Stimulated activated CD4-positive, alpha-beta T cell treated with anti-CD3 and anti-CD28 coated beads, TNF-alpha, amount 100 ng/mL, for 24 hours (primary cell): ENCODE measurements at places on chromosomes 2 and 18.

DNA sequence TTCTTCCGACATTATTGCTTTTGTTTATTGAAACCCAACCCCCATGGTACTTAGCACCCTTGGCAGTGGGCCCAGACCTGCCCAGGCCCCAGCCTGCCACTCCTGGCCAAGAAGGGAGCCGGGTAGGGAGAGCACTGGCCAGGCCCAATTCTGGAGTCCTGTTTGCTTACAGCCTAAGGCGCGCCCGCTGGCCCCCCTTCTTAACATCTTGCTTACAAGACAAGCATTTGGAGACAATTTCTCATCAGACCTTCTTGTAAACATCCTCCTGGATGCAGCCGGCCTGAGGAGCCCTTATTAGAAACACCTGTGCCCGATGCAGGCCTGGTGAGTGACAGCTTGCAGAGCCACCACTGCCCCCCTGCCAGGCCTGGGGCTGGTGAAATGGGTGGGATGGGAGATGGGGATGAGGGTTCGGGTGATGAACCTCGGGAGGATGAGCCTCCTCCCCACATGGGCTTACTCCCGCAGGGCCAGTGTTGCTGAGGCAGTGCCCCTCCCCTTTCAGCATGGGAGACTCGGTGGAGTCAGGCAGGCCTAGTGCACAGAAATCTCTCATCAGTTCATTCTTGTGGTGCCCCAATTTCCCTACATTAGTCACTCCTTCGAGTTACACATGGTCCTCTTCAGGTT lies 217.5 kb downstream of the CYP26B1 start:
- no peak for DNase-seq

- DNase-seq: no peak
These were observed 239.2 kb upstream of the KCNJ3 start for GRCh38 chr2:154459286-154459685.

DNA sequence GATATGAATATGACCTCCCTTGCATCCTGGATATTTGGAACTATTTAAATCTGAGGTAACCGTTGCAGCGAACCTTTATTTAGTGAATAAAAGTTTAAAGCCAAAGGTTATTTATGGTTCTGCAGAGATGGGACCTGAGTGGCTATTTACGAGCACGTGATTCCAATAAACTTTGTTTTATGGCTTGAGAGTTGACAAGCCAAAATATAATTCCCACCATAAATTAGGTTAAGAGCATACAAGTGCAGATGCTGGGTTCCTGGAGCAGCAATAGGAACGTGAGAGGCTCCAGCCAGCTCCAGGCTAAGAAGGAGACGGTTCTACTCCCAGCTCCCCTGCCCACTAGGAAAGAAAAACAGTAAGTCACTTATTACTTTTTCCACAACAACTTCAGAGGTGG lies 5.2 kb upstream of the HOXD4 start:
- no peak for DNase-seq

- no peak for DNase-seq
These were observed 346.3 kb downstream of the DSC3 start for GRCh38 chr18:30696201-30696600.

- no peak for DNase-seq
These were observed 38.4 kb downstream of the HS6ST1 start for GRCh38 chr2:128280158-128280871.

GRCh38 chr2:168694866-168695265 lies 107.6 kb upstream of the NOSTRIN start:
- no peak for DNase-seq

DNA sequence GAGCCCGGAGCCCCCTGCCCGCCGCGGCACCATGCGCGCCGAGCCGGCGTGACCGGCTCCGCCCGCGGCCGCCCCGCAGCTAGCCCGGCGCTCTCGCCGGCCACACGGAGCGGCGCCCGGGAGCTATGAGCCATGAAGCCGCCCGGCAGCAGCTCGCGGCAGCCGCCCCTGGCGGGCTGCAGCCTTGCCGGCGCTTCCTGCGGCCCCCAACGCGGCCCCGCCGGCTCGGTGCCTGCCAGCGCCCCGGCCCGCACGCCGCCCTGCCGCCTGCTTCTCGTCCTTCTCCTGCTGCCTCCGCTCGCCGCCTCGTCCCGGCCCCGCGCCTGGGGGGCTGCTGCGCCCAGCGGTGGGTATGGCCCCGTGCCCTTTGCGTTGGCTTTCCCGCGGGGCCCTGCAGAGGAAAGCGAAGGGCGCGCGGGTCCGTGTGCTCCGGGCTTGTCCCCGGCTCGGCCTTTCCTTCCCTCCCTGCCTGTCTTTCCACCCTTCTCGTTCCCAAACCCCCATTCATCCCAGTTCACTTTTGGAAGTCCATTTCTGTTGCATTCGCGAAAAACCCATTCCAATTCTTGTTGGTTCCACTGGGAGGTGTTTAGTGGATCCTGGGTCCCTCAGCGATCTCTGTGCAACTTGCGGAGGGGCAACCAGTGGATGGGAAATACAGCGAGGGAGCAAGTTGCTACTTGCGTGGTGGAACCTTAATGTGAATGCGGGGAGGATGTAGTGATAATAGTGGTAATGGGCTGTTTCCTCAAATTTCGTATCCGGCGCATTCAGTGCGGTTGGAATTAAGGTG lies 599 bp downstream of the ADAM23 start:
- DNase-seq: peak; percentile 7

- DNase-seq: peak; percentile 12
These were observed 36.4 kb upstream of the ZCCHC2 start for GRCh38 chr18:62486290-62486964.

GRCh38 chr2:240960971-240961876 lies 37.2 kb upstream of the SNED1 start:
- DNase-seq: no peak

DNA sequence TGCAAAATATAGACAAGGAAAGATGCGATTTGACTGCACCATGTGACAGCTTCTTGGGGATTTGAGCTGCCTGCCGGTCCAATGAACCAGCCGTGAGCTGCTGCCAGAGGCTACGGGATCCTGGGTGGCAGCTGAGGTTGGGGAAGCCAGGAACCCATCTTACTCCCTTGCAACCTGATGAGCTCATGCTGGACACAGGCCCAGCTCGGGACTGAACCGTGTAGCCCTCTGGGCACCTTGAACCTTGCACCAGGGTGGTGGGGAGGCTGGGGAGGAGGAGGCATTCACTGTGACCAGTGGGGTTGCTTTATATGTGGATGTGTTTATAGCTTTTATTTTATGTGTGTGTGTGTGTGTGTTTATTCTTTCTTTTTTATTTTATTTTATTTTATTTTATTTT lies 9.1 kb downstream of the ALPI start:
- DNase-seq: no peak

- DNase-seq: no peak
These were observed 725.1 kb downstream of the EPHA4 start for GRCh38 chr2:220847006-220847405.

- DNase-seq: no peak
These were observed 18.0 kb downstream of the DNMT3A start for GRCh38 chr2:25323610-25324189.

GRCh38 chr2:145292166-145292565 lies 772.2 kb upstream of the ZEB2 start:
- no peak for DNase-seq

- DNase-seq: no peak
These were observed 4.7 kb downstream of the NMUR1 start for GRCh38 chr2:231525248-231526163.

DNA sequence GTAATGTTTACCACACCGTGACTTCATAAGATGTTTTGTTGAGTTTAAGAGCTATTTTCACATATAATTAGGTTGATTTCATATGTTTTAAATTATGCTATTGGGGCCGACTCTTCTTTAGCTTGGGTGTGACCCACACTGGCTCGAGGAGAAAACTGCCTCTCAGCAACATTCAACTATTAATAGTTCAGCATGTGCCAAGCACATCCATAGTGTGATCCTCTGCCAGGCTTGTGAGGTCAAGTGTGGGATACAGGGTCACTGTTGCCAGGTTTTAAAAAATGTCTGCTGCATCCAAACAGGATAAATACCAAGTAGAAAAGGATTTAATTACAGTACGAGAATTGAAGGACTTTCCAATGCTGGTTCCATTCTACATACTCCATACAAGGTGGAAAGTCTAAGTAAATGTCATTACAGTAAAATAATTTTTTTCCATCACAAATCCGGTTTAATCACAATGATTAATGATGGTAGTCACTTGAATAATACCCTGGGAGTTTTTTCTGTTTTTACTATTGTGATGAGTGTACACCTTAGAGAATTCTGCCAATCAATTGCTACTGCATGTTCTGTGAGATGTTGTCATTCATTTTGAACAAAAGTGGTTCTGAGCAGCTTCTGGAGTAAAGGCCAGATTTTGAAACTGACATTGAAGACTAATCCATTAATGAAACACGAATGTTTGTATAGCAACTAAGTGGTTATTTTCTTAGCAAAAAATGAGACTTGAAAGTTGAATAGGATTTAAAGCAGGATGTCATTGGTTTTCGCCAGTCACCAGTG lies 84.5 kb downstream of the ABI2 start:
- DNase-seq: no peak

- DNase-seq: no peak
These were observed 120.9 kb downstream of the PTGR3 start for GRCh38 chr18:75088021-75088506.

GRCh38 chr2:39378968-39379367 lies 58.1 kb downstream of the MAP4K3 start:
- DNase-seq: no peak

DNA sequence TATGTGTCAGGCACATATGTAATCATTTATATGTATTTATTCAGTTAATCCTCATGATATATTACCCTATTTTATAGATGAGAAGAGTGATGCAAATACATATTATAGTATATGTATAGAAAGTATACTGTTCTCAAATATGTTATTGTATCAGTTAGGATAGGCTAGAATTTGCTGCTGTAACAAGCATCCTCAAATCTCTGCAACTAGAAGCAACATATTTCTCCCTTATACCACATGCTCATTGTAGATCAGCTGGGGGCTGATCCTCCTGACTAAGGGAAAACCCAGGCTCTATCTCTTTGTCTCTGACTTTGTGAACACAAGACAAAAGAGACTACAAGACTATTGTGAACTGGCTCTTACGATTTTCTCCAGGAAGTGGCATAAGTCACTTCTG lies 24.8 kb upstream of the HS6ST1 start:
- no peak for DNase-seq

- no peak for DNase-seq
These were observed 71.0 kb upstream of the KCTD1 start for GRCh38 chr18:26619350-26619749.

DNA sequence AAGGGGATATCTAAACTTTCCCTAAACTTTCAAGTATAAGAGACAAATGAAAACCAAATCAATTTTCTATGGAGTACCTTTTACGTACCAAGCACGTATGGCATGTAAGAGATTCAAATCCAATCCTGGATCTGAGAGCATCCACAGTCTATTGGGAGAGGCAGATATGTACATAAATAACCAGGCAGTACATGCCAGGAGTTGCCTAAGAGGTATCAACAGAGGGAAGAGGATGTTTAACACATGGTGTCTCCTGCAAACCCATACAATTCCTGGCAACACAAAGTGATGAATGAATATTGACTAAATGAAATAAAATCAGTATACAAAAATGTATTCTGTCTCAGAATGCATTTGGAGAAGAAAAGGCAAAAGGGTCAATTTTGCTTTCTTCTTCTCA lies 116.6 kb downstream of the PIGN start:
- no peak for DNase-seq

- no peak for DNase-seq
These were observed 40.9 kb downstream of the GATA6 start for GRCh38 chr18:22210311-22210754.

GRCh38 chr2:28397043-28397381 lies 4.4 kb downstream of the FOSL2 start:
- DNase-seq: no peak

GRCh38 chr2:103789381-103790095 lies 1027.7 kb downstream of the TMEM182 start:
- no peak for DNase-seq

DNA sequence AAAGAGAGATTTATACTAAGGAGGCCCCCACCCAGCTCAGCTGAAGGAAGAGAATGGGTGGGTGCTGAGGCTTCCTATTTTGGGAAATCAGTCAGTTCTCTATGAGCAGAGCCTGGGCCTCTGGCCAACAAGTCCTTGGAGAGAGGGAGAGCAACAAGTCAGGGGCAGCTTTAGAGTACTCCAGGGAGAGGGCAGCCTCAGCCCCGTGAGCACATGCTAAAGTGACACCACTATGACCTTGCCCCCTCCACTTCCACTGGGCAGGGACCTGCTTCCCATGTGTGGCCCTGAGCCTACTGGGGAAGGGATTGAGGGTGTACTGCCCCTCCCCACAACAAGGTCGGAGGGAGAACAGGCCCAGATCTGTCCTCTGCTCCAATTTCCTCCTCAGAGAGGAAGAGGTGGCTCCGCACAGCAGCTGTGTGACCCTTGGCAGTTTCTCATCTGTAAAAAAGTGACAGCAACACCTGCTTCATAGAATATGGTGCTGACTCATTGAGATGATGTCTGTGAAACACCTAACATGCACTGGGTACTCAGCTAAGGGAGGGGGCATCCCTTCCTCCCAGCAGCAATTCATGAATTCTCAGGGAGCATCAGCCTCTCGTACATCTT lies 72.9 kb downstream of the CLHC1 start:
- no peak for DNase-seq

GRCh38 chr2:38284971-38285370 lies 92.1 kb downstream of the ATL2 start:
- DNase-seq: no peak

DNA sequence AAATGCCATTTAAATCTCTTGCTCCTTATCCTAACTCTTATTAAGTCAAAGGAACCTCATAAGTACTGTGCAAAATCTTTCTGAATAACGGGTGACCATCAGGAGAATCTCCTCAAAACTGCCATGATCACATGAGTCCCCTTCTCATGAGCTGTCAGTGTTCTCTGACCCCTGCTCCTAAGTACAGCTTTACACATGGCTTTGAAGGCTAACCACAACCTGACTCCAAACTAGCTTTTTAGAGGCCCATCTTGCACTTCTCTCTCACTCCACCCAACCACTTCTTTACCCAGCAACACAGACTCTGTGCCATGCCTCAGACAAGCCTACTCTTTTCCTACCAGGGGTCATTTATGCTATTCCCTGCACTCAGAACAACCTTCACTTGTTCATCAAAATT lies 253.8 kb downstream of the GPD2 start:
- no peak for DNase-seq

DNA sequence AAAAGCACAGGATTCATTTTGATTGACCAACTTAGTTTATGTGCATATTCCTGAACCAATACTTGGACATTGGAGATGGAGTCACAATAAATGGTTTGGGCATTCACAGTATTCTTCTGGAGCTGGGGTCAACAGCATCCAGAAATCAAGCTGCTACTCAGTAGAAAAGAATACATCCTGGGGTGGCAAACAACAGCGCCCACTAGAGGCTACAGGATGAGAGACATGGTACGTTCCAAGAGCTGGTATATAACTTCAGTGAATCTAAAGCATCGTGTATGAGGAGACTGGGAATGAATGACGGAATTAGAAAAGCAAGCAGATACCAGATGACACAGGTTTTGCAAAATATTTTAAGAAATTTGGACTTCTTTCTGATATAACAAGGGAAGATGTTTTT lies 142.9 kb upstream of the FIGN start:
- DNase-seq: no peak

GRCh38 chr2:217289177-217289906 lies 429.5 kb upstream of the TNP1 start:
- DNase-seq: no peak

GRCh38 chr2:12694990-12695774 lies 21.6 kb upstream of the TRIB2 start:
- no peak for DNase-seq

- no peak for DNase-seq
These were observed 55.3 kb upstream of the CSRNP3 start for GRCh38 chr2:165414187-165414586.
